ENCODE measurements at places on chromosomes 16 and 17. TPM values are rescaled to one million over a fixed set of nuclear protein-coding genes. Genes with fewer than 3 reads are reported as not detected.

DNA sequence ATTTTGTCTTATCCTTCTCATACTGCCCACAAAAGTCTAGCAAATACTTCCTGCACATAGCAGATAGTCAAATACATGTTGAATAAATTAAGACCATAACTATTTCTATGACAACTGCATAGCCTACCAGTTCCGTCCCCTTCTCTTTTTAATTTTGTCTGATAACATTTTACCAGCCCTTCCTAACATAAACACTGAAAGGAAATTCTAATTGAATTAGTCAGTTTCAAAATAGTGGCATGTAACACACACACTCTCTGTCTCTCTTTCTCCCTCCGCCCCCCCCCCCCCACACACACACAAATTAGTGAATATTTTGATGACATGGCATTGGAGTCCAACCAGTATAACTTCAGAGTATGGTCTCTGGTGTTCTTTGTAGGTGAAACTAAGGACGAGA lies 41.8 kb downstream of the TNRC6C start:
- no peak overlapping the region for H3K4me3 ChIP-seq
- H3K4me1 ChIP-seq = peaks cover 35% of the 10 kb centered on the region
- no peaks in the 10 kb centered on the region for H3K27me3 ChIP-seq
- no peak overlapping the region for H3K27ac ChIP-seq

DNA sequence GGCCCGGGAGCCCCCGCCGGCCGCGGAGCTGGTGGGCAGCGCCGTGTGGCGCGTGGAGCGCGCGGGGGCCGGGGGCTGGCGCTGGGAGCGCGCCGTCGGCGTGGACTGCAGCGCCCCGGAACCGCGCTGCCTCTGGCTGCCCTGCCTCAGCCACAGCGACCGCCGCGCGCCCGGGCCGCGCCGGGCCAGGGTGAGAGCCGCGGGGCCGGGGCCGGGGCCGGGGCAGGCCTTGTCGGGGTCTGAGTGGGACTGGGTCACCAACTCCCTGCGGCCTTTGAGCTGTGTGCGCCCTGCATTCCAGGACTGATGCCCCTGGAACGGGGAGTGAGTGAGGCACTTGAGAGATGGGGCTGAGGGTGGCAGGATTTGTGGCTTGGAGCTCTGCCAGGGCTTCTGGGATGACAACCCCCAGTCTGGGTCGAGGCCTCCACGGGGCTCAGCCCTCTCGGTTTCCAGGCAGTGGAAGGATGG lies 25.7 kb downstream of the ARHGAP23 start:
- no peaks in the 10 kb centered on the region for H3K27me3 ChIP-seq
- H3K4me1 ChIP-seq = peaks cover 73% of the 10 kb centered on the region
- peaks cover 9% of the 10 kb centered on the region for H3K36me3 ChIP-seq
- peak overlapping the region; percentile 76 for H3K27ac ChIP-seq
- no peak for DNase-seq

- H3K4me3 ChIP-seq = no peak overlapping the region
- no peak overlapping the region for H3K27ac ChIP-seq
- H3K36me3 ChIP-seq = no peaks in the 10 kb centered on the region
These were observed 11.3 kb downstream of the TBX4 start for GRCh38 chr17:61463316-61464129.

- no peak within 1 kb of the TSS for H3K27ac ChIP-seq
- no peaks in the 10 kb centered on the region for H3K36me3 ChIP-seq
- H3K27me3 ChIP-seq = no peaks in the 10 kb centered on the region
- H3K4me3 ChIP-seq = no peak within 1 kb of the TSS
- no peak for DNase-seq
- no peaks in the 10 kb centered on the region for H3K4me1 ChIP-seq
These were observed at the start of gene MYO15A for GRCh38 chr17:18108401-18109312. MYO15A (plus strand) TSS chr17:18108756; CDS start chr17:18118801, 10,045 bp downstream.

DNA sequence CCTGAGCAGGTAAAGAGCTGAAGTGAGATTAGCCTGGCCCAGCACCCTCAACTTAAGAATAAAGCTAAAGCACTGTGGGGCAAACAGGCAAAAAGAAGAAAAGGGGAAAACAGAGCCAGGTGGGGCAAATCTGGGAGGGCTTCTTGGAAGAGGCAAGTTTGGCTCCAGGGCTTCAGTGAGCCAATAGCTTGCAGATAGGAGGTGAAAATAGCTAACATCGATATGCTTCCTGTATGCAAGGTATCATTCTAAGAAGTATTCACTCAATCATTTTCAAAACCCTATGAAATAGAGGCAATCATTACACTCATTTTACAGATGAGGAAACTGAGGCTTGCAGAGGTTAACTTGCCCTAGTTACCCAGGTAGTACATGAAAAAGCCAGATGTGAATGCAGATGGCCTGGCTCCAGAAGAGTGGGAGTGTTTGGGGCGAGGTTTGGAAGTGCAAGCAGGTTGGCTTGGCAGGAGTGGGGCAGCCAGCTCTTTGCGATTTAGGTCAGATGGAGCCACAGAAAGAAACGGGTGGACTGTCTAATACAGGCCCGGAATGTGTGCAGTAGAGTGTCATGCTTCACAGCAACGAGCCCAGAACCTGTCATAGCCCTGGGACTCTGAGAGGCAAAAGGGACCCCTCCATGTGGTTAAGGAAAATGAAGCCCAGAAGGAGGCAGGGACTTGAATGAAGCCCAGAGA lies 5.7 kb downstream of the WNT3 start:
- H3K4me1 ChIP-seq = peaks cover 14% of the 10 kb centered on the region
- H3K27me3 ChIP-seq = peaks cover 1% of the 10 kb centered on the region
- no peak overlapping the region for H3K4me3 ChIP-seq
- DNase-seq = no peak
- no peaks in the 10 kb centered on the region for H3K36me3 ChIP-seq
- H3K27ac ChIP-seq = no peak overlapping the region

GRCh38 chr16:49468611-49469310 lies 95.2 kb downstream of the C16orf78 start:
- H3K27me3 ChIP-seq = no peaks in the 10 kb centered on the region
- peak; percentile 71 for DNase-seq
- H3K36me3 ChIP-seq = no peaks in the 10 kb centered on the region
- H3K4me1 ChIP-seq = peaks cover 7% of the 10 kb centered on the region

DNA sequence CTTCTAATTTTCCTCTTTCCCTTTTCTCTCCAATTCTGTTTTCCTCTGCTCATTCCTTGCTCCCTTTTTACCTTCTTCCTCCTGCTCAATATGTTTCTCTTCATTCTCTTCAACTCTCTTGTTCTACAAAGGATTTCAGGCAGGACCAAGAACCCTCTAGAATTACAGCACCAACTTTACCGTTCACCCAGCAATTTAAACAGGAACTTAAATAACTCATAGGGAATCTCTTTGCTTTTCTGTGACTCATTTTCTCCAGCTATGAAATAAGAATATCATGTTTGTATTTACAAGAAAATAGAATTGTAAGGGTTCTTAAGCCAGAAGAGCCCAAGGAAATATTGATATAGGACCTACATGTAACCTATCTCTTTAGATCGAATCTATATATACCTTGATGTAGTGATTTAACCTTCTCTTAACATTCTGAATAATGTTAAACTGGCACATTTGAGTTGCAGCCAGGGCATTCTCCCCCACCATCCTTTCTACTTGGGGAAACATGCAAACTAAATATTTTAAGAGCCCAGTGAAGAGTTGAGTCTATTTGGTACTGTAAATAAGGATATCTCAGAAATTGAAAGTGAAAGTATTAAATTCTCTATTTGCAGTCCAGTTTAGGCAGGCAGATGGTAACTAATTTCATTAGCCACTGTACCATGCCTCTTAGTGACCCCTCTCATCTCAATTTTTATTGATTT lies 137.0 kb downstream of the ANKFN1 start:
- DNase-seq = no peak
- peaks cover 33% of the 10 kb centered on the region for H3K4me1 ChIP-seq
- peak overlapping the region; percentile 65 for H3K27ac ChIP-seq
- H3K36me3 ChIP-seq = no peaks in the 10 kb centered on the region
- H3K27me3 ChIP-seq = no peaks in the 10 kb centered on the region

GRCh38 chr17:65261682-65262636 lies 124.8 kb downstream of the RGS9 start:
- H3K4me3 ChIP-seq = no peak overlapping the region
- H3K27me3 ChIP-seq = no peaks in the 10 kb centered on the region
- DNase-seq = no peak
- no peak overlapping the region for H3K27ac ChIP-seq
- H3K4me1 ChIP-seq = no peaks in the 10 kb centered on the region

GRCh38 chr16:53282975-53283946 lies 151.0 kb upstream of the RBL2 start:
- peaks cover 9% of the 10 kb centered on the region for H3K4me1 ChIP-seq
- no peak for DNase-seq
- H3K27ac ChIP-seq = no peak overlapping the region
- H3K36me3 ChIP-seq = peaks cover 46% of the 10 kb centered on the region

DNA sequence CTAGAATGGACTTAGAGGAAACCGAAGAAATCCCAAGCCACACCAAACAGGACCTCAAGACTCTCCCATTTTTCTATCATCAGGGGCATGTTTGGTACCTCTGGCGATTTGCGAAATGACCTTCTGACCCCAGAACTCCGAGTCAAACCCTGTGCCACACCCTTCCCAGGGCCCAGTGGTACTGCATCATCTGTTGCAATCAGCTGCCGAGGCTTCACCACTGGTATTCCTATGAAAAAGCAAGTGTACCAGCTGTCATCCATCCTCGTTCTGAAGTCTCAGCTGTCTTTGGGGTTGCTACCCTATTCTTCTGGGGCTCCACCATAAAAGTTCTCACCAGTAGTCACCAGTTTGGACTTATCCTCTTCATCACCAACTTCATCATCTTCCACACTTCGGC lies 2.3 kb upstream of the RSKR start:
- H3K4me3 ChIP-seq = no peak overlapping the region
- H3K27ac ChIP-seq = no peak overlapping the region
- H3K27me3 ChIP-seq = no peaks in the 10 kb centered on the region
- H3K4me1 ChIP-seq = no peaks in the 10 kb centered on the region

- H3K27me3 ChIP-seq = no peaks in the 10 kb centered on the region
- no peak for DNase-seq
- no peak overlapping the region for H3K4me3 ChIP-seq
- H3K27ac ChIP-seq = no peak overlapping the region
- H3K36me3 ChIP-seq = no peaks in the 10 kb centered on the region
These were observed 67.6 kb upstream of the ANKFN1 start for GRCh38 chr17:56085576-56086267.

Gene UNC13D
- total RNA-seq = 32.7 TPM
